ENCODE measurements at places on chromosomes 4 and X.

GRCh38 chrX:39396358-39396995, 595.2 kb downstream of the MID1IP1 start:
- no peak for DNase-seq

GRCh38 chr4:173005912-173006633, 162.5 kb upstream of the GALNT7 start:
- no peak for DNase-seq

- no peak for DNase-seq
These were observed 15.1 kb downstream of the ATP5ME start for GRCh38 chr4:658681-659667.

- peak; percentile 76 for DNase-seq
These were observed 37.3 kb downstream of the ACOX3 start for GRCh38 chr4:8403173-8403753.

DNA sequence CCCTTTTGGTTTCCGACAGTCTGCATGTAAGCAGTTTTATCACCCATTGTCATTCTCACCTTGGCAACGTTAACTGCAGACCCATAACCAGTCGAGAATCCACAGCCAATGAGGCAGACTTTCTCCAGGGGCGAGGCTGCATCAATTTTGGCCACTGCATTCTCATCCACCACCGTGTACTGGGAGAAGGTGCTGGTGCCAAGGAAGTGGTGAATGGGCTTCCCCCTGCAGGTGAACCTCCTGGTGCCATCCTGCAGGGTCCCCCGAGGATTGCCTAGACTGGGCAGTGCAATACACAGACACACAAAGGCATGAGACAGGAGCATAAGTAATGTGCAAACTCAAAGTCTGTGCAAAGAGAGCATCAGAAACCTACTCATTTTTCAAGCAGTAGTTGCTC, 5.4 kb downstream of the ADH1B start:
- no peak for DNase-seq

Measured in stimulated activated naive CD8-positive, alpha-beta T cell treated with anti-CD3 and anti-CD28 coated beads, Interleukin-15, Interleukin-2, amounts not matched to agents 100 U/mL and 50 U/mL, for 24 hours (primary cell).